Ammon's horn (tissue), 1 donor: ENCODE measurements at places on chromosomes 3 and 15.

DNA sequence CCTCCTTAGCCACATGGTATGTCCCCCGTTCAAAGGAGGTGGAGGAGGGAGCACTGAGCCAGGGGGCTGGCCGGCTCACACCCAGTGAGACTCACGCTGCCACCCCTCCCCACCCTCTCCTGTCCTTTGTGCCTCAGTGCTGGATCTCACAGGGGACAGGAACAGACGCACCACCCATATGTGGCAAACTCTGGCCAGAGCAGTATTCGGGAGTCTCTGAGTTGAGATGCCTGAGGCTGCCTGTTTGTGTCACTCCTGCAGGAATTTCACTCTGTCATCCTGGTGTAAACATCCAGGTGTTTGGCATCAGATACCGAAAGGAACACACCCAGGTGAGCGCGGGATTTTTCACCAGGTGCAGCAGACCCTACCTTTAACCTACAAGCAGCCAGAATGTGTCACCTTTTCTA is 25.7 kb downstream of the RGMA start:
- no peak for DNase-seq

DNA sequence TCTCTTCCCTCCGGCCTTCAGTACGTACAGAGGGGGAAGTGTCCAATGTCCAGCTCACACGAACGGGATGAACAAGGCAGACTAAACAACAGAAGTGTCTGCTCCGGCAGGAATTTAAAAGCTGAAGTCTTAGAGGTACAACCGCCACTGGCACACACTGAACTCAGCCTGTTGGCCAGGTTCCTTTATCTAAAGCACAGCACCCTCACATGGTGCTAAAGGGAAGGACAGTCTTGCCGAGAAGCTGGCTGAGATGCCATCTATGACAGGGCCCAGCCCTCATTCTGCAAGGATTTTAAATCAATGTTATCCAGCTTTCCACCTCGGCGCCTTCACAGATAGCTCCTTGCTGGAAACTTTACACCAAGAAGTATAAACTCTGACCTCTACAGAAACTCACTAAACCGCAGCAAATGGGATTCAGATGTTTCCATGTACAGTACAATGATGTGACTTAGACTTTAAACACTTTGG is 2.8 kb downstream of the ADAMTS17 start:
- DNase-seq: peak; percentile 89

DNA sequence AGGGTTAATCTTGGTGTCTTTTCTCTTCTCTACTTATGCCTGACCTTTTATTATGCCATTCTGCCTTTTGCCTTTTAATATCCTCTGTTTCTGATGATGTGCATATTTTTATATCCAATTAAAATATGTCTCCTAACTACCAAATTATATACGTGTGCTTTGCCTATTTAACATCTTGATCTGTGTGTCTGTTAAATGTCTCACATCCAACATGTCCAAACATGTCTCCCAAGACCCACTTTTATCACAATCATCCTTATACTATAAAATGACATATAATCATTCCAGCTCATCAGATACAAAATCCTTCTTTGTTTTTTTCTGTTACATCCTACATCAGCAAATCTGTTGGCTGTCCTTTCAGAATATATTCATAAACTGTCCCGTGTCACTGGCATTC is 539.5 kb downstream of the ZPLD1 start:
- no peak for DNase-seq

DNA sequence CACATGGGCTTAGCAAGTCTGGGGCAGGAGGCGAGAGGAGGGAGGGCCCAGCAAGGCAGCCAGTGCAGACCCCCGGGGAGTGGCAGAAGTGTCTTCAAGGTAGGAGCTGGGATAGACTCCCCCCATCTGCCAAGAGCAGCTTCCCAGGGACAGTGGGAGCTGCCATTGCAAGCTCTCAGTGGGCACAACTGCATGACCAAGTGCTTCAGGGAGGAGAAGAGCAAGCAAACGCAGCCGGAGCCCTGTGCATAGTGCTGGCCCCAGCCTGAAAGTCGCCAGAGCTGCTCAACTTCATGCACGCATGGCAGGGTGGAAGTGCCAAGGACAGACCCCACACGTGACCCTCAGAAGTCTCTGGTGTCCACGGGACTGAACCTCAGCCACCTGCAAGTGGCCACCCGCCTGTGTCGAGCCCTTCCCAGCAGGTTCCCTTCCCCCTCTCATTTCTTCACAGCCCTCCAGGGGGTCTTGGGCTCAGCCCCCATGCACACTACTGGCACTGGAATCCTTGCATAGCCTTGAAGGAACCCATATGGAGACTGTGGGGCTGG is 89.4 kb downstream of the PLXNA1 start:
- no peak for DNase-seq

DNA sequence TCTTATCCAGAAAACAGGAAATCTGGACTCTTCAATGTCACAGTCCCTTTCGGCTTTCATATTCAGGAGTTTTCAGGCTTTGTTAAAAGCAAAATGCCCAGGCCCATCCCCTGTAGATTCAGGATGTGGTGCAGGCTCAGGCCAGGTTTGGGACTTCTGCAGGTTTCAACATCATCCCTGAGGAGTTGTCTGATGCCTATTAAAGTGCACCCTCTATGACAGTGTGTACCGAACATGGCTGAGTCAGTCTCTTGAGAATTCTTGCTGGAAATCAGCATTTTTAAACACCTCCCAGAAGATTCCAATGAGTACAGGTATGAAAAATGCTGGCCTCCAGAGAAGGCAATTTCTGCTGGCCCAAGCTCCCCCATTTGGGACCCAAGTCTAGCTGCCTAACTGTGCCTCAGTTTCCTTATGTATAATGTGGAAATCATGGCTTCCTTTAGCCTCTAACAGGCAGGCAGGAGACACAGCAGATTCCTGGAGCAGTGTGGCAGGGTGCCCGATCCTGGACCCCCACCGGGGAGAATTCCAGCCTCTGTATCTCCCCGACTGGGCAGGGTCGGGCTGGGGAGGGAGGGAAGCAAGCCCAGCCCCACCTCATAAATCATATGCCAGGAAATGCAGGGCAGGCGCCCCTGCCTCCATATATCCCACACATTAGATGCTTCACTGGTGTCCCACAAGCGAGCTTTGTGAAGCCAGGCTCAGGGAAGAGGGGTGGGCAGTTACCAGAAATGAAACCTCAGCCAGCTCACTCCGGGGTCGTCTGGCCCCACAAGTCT is 44.4 kb upstream of the SLC6A11 start:
- DNase-seq: no peak

- DNase-seq: no peak
These were observed 105.5 kb upstream of the ICE2 start for GRCh38 chr15:60584355-60584998.

DNA sequence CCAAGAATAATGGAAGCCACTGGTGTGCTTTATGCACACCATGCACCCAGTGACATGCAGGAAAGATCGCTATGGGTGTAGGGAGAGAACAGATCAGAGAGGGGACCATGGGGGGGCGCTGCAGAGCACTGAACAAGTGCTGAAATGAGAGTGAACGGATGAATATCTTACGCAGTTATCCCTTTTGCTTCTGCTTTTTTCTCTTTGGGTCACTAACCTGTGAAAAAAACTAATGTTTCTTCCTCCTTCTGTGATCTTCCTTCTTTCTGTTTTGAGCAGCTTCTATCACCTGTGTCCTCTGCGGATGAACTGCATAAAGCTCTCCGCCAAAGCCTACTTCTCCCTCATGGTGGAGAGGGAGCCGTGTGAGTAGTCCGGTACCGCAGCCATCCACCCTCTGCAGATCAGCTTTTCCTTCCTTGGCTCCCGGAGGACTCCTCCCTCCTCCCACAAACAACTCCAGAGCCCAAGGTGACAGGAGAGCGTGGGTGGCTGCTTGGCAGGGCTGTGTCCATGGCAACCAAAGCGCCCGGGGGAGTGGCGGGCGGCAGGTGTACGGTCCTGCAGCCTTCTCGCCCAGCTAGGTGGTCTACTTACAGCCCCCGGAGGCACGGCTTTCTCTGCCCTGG is 106.2 kb downstream of the DGKG start:
- no peak for DNase-seq

GRCh38 chr15:68794863-68795262 is 25.8 kb downstream of the ANP32A start:
- peak; percentile 71 for DNase-seq

GRCh38 chr3:31234145-31234544 is 298.6 kb upstream of the STT3B start:
- no peak for DNase-seq

DNA sequence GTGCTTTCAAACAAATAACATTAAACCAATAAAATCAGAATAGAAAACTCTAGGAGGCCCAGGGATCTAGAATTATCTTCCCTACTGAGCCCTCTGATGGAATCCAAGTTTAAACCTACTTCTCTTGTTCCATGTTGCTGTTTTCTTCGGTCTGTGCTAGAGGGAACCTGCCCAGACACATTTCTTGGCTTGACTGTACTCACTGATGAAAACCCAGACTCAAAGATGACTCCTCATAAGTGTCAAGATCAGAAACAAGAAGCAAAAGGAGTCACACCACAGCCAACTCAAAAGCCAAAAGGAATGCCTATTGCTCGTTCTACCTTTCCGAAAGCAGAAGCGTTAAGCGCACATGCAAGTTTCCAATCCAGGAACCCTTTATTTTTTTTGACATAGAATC is 31.6 kb downstream of the SCAP start:
- no peak for DNase-seq

DNA sequence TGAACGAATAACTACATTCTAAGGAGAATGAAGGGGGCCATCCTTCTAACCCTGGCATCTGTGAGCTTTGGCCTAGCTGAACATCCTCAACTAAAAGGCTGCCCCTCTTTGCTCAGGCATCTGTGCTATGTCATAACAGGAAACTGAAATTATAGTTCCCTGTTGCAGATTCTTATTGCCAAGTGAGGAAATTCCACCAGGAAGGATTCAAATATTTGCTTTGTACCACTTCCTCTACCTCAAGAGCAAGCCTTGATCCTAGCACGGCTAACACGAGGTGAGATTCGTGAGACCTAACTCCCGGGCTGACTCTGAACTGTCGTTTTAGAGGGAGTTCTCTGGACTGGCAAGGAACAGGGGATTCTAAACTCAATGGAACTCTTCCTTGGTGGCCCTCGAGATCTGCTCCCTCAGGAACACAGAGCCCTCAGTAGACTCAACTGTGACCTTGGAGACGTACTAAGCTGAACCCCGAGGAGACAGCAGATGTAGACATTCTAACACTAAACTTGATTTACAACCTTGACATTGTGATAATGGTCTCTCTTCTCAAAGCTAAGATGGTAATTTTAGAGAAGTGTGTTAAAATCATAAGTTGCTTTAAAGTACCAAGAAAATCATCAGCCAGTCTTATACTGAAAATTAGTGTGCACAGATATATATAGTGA is 4.2 kb downstream of the SPG21 start:
- DNase-seq: no peak

- peak; percentile 71 for DNase-seq
These were observed 60.2 kb upstream of the ACP3 start for GRCh38 chr3:132256989-132257388.

DNA sequence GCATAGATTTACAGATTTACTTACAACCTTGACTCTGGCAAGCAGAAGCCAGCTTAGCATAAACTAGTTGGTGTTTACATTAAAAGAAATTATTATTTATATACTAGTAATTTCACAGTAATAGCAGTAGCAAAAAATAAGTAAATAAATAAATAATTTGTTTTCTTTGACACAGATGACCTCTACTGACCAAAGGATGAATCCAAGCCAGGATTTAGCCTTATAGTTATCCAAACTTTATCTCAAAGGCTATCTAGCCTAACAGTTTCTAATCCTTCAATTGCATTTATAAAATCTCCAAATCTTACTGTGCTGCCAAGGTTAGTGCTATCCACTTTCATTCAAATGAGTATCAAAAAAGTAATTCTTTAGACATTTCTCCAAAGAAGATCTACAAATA is 64.3 kb downstream of the FRMD5 start:
- no peak for DNase-seq

GRCh38 chr15:41840673-41841072 is 2.0 kb downstream of the PLA2G4B start:
- DNase-seq: no peak

DNA sequence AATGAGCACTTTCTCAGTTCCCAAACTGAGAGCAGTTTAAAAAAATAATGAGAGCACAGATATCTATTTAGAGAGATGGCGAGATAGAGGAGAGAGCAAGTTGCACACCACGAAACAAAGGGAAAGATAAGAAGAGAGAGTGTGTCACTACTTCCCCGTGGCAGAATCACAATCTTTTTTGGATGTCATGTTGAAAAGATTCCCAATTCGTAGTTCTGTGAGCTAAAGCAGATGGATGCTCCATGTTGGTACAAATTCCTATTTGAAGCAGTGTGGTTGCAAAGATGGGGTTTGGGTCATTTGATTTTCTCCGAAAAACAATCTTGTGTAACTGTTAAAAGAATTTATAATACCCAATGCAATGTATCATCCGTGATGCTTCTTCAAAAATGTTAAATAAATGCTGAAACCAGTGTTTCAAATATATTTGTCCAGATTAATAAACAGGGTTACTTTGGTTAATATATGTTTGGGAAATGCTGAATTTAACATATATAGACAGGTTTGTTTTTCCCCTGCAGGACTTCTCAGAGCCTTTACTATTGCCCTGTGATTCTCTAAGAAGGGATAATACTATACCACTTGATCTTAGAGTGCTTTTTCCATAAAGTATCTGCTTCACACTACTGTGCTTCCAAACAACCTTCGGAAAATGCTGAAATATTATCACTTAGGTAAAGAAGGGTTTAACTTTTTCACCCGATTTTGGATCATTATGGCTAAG is 128.5 kb downstream of the MDFIC2 start:
- no peak for DNase-seq

GRCh38 chr3:71428841-71429596 is 154.5 kb downstream of the FOXP1 start:
- no peak for DNase-seq

- no peak for DNase-seq
These were observed 16.8 kb downstream of the CLDN1 start for GRCh38 chr3:190305406-190305805.

DNA sequence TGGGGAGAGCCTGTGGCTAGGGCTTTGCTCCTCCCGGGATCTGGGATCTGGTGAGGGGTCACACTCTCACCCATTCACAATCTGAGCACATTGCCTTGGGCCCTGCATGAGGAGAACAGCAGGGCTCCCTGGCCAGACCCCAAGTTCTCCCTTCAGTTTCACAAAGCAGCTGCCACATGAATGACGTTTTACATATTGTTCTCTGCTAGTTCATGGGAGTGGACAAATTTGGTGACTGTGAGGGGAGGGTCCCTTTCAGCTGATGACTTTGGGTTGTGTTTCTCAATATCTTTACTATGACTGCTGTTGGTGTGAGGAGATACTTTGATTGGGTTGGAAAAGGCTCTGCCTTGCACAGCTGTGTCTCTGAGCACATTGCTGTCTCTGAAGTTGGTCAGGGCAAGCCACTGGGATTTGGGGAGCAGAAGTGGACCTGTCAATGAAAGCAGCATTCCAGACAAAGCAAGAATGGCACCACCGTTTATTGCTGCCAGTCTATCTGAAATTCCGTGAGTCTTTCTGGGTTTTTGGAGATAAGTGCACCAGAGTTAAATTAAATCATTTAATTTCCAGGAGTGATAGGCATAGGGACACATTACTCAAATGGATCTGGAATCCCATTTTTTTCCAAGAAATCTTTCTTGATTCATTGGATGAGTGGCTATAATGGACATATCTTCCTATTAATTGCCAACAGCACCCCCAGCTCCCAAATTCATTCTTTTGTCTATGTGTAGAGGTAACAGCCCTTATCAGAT is 10.3 kb downstream of the TIMP4 start:
- DNase-seq: peak; percentile 23

- no peak for DNase-seq
These were observed 541.2 kb downstream of the RBMS3 start for GRCh38 chr3:29822071-29822470.
